B cell (primary cell): ENCODE measurements at places on chromosomes 5 and 9.
A peak's percentile ranks its signal among the peaks of the same experiment; 100 is the strongest.

DNA sequence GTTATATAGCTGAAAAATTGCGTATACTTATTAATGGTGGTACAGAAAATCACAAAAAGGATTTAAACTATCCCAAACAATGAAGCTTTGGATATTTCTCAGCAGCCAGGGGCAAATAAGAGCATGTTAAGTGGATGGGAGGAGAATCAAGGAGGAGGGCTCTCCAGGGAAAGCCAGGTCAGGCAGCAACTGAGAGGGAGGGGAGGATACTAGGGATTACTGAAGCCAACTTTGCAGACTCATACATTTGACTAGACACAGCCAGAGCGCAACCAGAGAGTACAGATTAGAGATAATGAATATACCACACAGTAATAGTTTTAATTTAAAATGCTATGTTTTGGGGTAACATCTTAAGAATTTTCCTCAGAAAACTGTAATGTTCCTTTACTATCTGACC, 360.2 kb downstream of the HCN1 start:
- no peak overlapping the region for H3K27ac ChIP-seq
- no peak overlapping the region for H3K4me3 ChIP-seq
- no peaks in the 10 kb centered on the region for H3K36me3 ChIP-seq
- DNase-seq = no peak

GRCh38 chr5:137032929-137033328, 466.2 kb downstream of the SPOCK1 start:
- H3K27ac ChIP-seq = no peak overlapping the region

DNA sequence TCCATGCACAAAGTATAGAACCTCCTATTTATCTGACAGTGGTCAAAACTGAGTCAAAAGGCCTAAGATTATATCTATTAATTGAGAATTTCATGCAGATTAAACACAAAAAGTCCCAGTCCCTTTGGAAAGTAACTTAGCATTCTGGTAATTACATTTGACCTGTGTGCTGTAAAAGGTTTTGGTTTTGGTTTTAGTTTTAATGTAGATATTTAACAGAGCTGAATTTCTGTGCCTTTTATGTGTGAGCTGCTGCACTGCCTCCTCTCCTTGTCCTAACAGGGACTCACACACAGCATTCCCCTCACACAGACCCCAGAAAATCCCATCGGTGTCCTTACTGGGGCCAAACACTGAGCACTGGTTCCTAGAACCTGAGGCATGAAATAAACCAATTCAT, 31.0 kb upstream of the FSD1L start:
- H3K4me3 ChIP-seq = no peak overlapping the region
- DNase-seq = no peak
- H3K27me3 ChIP-seq = no peaks in the 10 kb centered on the region

DNA sequence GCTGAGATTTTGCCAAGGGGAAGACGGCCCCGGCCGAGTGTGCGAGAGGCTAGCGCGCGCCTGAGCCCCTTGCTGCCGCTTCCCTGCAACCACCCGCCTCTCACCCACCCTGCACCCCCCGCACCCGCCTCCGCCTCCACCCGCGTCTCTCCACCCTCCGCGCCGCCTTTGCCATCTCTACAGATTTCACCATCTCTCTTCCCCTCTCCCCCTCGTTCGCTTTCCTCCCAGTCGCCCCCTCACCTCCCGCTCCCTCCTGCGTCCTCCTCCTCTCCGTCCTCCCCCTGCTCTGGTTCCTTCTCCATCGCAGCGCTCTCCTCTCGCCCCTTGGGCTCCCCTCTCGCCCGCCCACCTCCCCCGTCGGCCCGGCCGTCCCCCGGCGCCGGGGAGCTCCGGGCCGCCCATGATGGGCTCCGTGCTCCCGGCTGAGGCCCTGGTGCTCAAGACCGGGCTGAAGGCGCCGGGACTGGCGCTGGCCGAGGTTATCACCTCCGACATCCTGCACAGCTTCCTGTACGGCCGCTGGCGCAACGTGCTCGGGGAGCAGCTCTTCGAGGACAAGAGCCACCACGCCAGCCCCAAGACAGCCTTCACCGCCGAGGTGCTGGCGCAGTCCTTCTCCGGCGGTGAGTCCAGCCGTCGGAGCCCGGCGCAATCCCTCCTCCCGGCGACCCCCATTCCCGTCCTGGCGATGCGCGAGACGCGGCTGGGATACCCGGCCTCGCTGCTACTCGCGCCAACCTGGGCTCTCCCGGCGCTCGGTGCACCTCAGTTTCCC, at the start of gene PRDM12:
TSS of gene PRDM12 (plus strand) at position 344 of the 778 bp plus-strand sequence. CDS start at position 404, 60 bp downstream.
- peaks cover 21% of the 10 kb centered on the region for H3K27me3 ChIP-seq
- peaks cover 67% of the 10 kb centered on the region for H3K4me1 ChIP-seq
- no peaks in the 10 kb centered on the region for H3K36me3 ChIP-seq
- DNase-seq = peak; percentile 44
- no peak within 1 kb of the TSS for H3K27ac ChIP-seq

DNA sequence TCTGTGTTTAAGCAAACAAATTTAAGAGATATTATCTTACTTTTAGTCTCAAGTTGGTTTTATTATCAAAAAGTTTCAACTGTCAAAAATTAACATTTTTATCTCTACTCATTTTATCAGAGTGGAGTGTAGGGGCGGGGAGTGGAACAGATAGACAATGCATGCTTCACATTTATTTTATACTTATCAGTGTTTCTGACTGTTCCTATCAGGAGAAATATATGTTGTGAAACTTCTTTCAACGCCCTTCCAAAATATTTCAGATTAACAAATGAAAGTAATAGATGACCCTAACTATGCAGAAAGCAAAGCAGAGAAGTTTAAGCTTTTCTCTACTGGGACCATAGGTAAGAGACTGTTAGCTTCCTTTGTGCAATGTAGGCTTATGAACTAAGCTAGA, 44.9 kb upstream of the MAST4 start:
- no peaks in the 10 kb centered on the region for H3K27me3 ChIP-seq
- peaks cover 21% of the 10 kb centered on the region for H3K4me1 ChIP-seq
- H3K27ac ChIP-seq = no peak overlapping the region

DNA sequence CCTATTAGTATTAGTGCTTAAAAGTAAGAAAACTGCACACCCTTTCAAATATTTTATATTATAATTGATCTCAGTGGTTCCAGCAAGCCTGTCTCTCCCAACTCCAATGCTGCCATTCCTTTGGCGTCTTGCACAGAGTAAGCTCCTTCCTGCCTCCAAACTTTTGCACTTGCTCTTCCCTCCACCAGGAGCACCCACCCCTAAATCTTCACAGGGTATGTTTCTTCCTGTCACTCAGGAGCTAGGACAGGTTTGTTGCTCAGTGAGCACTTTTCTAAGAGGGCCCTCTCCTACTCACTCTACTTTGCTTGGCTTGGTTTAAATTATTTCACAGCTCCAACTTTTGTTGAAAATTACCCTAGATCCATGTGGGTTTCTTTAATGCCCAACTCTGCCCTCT, 189.1 kb upstream of the ADRA1B start:
- peaks cover 18% of the 10 kb centered on the region for H3K4me1 ChIP-seq
- DNase-seq = no peak
- peaks cover 8% of the 10 kb centered on the region for H3K27me3 ChIP-seq

GRCh38 chr5:1492757-1493156, 31.0 kb downstream of the LPCAT1 start:
- H3K4me1 ChIP-seq = peaks cover 90% of the 10 kb centered on the region
- peak overlapping the region; percentile 96 for H3K27ac ChIP-seq
- H3K27me3 ChIP-seq = no peaks in the 10 kb centered on the region
- DNase-seq = peak; percentile 58

DNA sequence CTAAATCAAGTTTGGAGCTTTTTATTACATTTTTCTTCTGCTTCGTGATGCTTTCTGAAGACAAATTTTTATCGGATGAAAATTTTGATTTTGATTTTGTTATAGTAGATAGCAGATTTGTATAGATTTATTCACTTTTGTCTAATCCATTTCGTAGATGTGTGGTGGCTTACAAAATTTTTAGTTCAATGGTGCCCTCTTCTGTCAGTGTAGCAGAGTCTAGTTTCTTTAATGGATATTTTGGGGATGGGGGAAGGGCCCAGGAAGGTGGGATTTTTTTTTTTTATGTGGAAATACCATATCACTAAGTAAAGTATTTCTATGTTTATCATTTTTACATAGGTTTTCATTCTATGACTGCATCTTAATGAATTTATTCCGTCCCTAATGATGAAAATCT, 259.9 kb upstream of the TARS1 start:
- H3K27me3 ChIP-seq = no peaks in the 10 kb centered on the region
- no peak overlapping the region for H3K4me3 ChIP-seq
- no peaks in the 10 kb centered on the region for H3K36me3 ChIP-seq

- no peaks in the 10 kb centered on the region for H3K4me1 ChIP-seq
- H3K4me3 ChIP-seq = no peak within 1 kb of the TSS
- no peaks in the 10 kb centered on the region for H3K27me3 ChIP-seq
- H3K27ac ChIP-seq = no peak within 1 kb of the TSS
- no peak for DNase-seq
These were observed at the start of gene SH3RF2 for GRCh38 chr5:145936401-145937131. SH3RF2 (plus strand) TSS chr5:145936578; CDS start chr5:145937929, 1,351 bp downstream.

- H3K27ac ChIP-seq = no peak overlapping the region
- no peak overlapping the region for H3K4me3 ChIP-seq
- no peak for DNase-seq
- H3K36me3 ChIP-seq = no peaks in the 10 kb centered on the region
- H3K27me3 ChIP-seq = no peaks in the 10 kb centered on the region
These were observed 189.5 kb upstream of the TYRP1 start for GRCh38 chr9:12503606-12504122.

DNA sequence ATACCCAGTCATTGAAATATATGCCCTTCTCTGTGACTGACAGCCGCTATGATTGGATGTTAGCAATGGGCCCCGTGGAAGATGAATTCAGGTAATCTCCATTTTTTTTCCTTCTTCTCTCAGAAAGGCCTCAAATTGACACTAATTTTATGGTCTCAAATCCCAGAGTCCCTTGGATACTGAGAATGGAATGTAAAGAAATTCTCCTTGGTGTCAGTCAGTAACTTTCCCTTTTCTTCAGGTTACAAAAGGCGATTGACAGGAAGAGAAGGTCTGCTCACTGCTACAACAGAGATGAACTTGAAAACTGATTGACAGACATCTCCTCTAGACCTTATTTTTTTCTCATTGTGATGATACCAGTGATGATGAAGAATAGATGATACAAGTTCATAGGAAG, 748.3 kb downstream of the MAT2B start:
- no peaks in the 10 kb centered on the region for H3K36me3 ChIP-seq
- H3K27me3 ChIP-seq = no peaks in the 10 kb centered on the region
- H3K4me1 ChIP-seq = no peaks in the 10 kb centered on the region

- peaks cover 3% of the 10 kb centered on the region for H3K27me3 ChIP-seq
- no peaks in the 10 kb centered on the region for H3K4me1 ChIP-seq
- no peaks in the 10 kb centered on the region for H3K36me3 ChIP-seq
- H3K4me3 ChIP-seq = no peak overlapping the region
These were observed 40.8 kb downstream of the LIFR start for GRCh38 chr5:38515646-38516045.

- no peaks in the 10 kb centered on the region for H3K27me3 ChIP-seq
- H3K4me3 ChIP-seq = no peak overlapping the region
- DNase-seq = no peak
- H3K27ac ChIP-seq = no peak overlapping the region
These were observed 21.2 kb upstream of the SARDH start for GRCh38 chr9:133759146-133759900.

DNA sequence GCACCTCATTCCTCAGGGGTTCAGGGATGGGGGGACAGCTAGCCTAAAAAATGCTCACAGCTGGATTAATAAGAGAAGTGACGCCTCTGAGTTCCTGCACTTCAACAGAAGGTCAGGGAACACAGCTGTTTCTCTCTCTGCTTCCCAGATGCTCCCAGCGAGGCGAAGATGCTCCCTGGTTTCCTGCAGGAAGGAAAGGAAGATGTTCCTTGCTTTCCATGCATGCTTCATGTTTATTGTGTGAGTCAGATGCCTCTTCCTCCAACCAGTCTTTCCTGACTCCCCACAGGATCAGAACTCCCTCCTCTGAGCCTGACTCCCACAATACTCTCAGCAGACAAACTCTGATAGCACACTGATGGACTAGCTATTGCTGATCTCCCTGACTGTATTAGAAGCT, 71.9 kb downstream of the MFAP3 start:
- H3K4me3 ChIP-seq = no peak overlapping the region
- no peaks in the 10 kb centered on the region for H3K36me3 ChIP-seq
- DNase-seq = no peak
- no peaks in the 10 kb centered on the region for H3K4me1 ChIP-seq

DNA sequence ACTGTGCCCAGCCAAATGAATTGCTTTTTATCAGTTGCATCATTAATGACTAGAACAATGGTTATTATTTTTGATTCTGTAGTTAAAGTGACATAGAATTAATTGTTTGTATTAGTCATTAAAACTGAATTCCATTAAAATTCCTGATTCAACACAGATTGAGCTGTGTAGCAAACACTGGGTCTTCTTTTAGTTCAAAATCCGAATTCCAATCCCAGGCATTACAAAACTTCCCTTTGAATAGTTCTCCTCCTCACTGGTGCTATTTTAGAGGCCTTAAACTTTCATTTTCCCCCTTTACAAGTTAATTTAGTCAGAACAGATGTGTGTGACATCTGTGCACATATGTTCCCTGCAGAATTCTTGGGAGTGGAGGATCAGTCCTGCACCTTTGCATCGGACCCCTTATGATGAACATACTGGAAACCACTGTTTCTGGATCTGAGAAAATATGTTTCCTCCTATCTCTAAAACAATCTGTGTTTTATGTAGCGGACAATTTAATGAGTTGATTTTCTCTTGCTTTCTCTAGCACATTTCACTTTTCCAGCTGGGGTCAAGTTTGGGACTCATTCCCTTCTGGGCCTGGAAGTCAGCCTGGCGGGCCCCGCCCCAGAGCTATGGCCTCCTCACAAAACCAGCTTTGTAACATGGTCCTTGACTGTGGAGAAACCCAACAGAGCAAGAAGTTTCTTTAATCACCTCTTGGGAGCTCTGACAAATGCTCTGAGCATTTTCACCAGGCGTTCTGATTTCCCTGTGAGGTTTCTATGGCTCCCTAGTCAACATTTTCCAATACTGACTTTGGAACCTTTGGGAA, 87.9 kb upstream of the MAMDC2 start:
- H3K36me3 ChIP-seq = no peaks in the 10 kb centered on the region
- no peaks in the 10 kb centered on the region for H3K4me1 ChIP-seq
- DNase-seq = no peak
- H3K27ac ChIP-seq = no peak overlapping the region

DNA sequence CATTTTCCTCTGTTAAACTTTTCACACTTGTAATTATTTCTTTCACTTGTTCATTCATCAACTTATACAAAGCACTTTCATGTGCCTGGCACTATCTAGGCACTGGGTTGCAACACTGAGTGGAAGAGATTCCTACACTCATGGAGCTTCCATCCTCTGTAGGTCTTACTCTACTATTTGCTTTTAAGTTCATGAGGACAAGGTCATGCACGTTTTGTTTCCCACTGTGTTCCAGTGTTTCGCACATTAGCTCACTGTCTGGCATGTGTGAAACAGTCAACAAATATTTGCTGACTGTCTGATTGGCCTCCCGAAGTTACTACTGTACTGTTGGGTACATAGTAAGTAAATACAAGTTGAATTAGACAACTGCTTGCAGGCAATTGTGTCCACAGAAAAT, 87.9 kb upstream of the IFNK start:
- no peaks in the 10 kb centered on the region for H3K27me3 ChIP-seq
- no peak overlapping the region for H3K27ac ChIP-seq
- H3K4me1 ChIP-seq = peaks cover 41% of the 10 kb centered on the region
- no peak overlapping the region for H3K4me3 ChIP-seq
